ENCODE measurements at places on chromosomes 6 and 20.

DNA sequence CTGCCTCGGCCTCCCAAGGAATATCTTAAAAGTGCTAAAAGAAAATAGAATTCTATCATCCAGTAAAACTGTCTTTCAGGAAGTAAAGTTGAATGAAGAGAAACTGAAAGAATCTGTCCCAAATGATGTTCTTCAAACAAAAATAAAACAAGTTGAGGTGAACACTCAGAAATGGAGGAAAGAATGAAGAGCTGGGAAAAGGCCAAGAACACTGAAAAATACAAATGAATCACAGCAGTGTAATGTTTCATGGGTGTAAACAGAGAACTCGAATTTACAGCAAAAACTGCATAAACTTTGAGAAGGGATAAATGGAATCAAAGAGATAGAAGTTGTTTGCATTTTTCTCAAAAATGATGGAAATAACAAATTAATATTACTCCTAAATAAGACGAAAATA is 317.3 kb downstream of the TAF4 start:
- DNase-seq, result no peak

- no peak for DNase-seq
These were observed 50.5 kb downstream of the SLC22A23 start for GRCh38 chr6:3406362-3406821.

- DNase-seq, result no peak
These were observed 132.7 kb downstream of the SNX5 start for GRCh38 chr20:17835934-17836300.

- DNase-seq, result no peak
These were observed 8.9 kb downstream of the TRAF3IP2 start for GRCh38 chr6:111596784-111597183.

GRCh38 chr6:2197177-2197671 is 48.2 kb downstream of the GMDS start:
- no peak for DNase-seq
